ENCODE measurements at places on chromosomes 7 and 10.
A peak's percentile ranks its signal among the peaks of the same experiment; 100 is the strongest.

- no peak for ATAC-seq
These were observed 961.7 kb downstream of the CNTNAP2 start for GRCh38 chr7:147078312-147078711.

GRCh38 chr7:47284691-47285635, 296.9 kb downstream of the TNS3 start:
- no peak for ATAC-seq

GRCh38 chr7:17236603-17237002, 61.8 kb upstream of the AHR start:
- ATAC-seq, result no peak

GRCh38 chr7:77691892-77692491, 4.3 kb upstream of the RSBN1L start:
- ATAC-seq, result no peak

GRCh38 chr10:7119325-7120015, 291.4 kb downstream of the SFMBT2 start:
- ATAC-seq, result no peak

- ATAC-seq, result no peak
These were observed 10.7 kb downstream of the HECTD2 start for GRCh38 chr10:91420868-91421267.

DNA sequence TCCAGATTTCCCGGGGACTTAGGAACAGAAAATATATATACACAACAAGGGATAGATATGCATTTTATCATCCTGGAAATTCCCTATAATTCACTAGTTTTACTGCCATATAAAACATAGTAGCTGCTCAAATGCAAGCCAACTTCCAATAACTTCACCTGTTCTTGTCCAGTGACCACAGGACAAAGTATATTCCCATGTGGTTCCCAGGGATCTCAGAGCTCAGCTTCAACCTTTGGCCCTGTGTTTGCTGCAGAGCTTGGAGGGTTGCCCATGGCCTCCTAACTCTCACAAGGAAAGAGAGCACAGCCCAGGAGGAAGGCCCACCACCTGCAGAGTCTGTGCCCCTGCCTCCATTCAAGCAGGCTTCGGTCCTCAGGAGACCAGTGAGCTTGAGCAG, 4.5 kb upstream of the DRGX start:
- ATAC-seq, result no peak

DNA sequence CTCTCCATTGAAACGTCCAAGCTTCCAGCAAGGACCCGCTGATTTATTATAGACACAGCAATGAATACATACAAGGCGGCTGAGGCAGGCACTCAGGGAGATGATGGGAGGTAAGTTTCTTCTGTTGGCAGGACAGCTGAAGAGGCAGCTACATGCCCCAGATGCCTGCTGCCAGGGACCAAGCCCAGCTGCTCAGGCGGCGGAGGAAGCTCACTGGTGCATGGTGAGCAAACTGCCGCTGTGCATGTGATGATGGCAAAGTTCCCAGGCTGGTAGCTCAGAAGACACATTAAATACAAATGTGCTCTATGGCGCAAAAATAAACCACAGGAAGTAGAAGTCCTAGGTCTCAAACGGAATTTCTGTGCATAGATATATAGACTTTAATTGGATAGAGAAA, 2.3 kb downstream of the DNTT start:
- ATAC-seq, result no peak

DNA sequence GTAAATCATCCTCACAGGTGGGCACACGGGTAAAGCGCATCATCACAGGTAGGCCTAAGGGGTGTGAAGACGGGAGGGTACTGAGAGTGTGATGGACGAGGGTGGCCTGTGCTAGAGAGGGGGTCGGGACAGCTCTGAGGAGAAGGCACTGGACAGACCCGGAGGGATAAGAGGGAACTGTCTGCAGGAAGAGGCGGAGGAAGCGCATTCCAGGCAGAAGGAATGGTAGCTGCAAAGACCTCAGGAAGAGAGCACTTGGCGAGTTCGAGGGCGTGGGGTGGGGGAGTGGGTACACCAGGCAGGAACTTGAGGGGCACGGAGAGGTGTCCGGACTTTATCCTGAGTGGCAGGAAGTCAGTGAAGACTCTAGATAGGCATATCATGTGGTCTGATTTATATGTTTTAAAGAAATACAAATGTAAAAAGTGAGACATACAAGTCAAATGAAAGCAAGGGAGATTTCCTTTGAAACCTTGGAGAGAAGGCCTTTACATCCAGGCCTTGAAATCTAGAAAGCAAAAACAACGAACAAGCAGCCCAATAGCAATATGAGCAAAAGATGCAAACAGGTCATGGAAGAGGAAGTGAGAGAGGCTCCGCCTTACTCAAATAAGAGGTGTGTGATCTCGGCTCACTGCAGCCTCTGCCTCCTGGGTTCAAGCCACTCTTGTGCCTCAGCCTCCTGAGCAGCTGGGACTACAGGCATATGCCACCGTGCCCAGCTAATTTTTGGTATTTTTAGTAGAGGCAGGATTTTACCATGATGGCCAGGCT, 3.6 kb downstream of the LHPP start:
- ATAC-seq, result no peak

DNA sequence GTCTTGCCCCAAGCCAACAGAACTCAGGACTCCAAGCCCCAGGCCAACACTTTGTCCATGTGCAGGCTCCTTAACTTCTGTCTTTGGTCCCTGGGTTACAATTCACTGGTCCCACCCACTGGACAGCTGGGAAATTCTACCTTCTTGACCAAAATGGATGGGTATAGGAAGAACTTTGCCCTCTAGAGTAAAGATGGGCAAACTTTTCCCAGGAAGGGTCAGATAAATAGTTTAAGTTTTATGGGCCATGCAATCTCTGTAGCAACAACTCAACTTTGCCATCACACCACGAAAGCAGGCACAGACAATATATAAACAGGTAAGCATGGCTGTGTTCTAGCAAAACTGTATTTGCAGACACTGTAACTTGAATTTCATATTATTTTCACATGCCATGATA, 147.1 kb downstream of the PLXNA4 start:
- no peak for ATAC-seq

DNA sequence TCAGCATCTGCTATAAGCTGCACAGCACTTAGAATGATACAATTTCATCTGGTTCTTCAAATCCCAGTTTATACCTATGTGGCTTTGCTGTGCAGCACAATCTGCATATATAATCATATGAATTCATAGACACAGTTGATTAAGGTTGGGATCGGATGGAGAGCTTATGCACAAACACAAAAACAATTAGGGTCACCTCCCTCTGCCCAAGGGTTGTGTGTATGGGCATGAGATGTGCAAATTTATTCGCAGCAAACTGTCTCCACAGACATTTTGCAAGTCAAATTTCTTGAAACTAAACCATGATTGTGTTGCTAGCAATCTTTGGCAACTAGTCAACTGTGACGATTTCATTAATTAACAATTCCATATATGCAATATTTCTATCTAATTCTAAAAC, 955.7 kb downstream of the SORCS3 start:
- ATAC-seq, result no peak

DNA sequence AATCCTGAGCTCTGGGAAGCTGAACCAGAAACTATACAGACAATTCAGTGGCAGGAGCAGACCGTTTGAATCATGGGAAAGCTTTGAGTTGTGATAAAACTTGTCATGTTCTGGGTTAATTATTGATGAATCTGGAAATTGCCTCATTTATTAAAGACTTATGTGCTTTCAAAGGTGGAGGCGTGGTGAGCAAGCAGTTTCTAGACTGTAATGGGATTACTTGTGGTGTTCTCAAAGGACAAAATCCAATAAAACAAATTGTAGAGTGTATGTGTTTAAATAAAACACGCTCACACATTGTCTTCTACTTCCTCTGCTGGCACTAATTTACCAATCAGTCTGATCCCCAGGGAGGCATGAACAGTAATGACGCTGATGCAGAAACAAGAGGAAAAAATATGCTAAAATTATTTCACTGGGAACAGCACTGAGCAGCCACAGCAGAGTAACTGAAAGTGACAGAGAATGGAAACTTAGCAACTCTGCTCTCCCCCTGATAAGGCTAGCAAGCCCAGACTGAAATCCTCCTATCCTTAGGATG, 25.1 kb downstream of the PARD3 start:
- ATAC-seq, result no peak

DNA sequence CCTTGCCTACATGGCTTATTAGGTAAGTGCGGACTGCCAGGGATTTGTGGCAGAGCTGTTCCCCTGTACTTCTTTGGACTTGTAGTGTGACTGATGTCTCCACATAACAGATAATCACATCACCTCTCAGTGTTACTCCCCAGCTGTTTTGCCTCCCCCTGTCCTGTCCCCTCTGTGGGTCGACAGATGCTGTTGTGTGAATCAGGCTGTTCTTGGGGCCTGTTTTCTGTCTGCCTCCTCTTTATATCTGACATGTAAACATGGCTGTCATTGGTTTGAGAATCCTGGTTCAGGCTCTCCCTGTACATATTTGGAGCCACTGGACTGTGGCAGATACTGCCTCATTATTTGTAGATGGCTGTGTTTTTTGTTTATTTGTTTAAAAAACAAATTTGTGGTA, 22.7 kb downstream of the CCNY start:
- no peak for ATAC-seq

- no peak for ATAC-seq
These were observed 181.0 kb upstream of the RHOBTB1 start for GRCh38 chr10:61124756-61125530.

GRCh38 chr10:60453036-60453435, 63.4 kb upstream of the ANK3 start:
- ATAC-seq, result no peak

DNA sequence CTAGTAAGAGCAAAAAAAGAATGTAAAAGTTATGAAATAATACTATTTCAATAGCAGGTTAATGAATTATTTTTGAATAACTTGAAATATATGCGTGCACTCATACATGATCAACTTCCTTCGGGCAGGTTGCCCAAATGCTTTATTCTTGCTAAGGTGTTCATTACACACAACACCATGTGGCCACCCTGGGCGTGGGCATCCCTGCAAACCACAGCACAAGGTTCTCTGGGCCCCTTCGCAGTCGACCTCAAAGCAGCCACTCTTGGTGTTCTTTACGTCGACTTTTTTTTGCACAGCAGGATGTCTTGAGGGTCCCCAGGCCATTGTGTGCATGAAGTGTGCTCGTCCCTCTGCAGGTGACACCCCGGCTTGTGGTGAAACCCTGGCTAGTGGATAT, 300.7 kb upstream of the PITRM1 start:
- no peak for ATAC-seq

DNA sequence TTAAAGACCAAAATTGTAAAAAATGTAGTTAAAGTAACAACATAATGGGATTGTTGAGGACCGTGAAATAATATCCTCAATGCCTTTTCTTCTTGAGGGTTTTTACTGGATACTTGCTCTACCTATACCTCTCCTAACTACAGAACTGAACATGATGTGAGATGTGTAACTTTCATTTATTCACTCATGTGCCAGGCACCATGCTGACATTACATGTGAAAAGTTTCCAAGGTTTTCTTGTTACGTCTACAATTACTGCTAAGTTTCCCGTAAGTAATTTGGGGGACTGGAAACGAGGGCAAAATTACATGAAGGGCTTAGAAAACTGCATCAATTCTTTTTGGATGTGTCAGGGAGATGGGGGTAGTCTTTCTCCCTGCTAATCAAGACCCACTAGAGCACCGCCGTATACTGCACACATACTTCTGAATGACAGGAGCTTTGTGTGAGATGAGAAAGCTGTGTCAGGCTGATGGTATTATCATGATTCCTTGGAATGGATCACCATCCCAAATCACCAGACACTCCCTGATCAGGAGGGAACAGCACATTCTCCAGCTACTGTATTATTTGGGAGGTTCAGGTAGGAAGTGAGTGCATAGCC, 41.8 kb downstream of the PTPRZ1 start:
- ATAC-seq, result no peak

DNA sequence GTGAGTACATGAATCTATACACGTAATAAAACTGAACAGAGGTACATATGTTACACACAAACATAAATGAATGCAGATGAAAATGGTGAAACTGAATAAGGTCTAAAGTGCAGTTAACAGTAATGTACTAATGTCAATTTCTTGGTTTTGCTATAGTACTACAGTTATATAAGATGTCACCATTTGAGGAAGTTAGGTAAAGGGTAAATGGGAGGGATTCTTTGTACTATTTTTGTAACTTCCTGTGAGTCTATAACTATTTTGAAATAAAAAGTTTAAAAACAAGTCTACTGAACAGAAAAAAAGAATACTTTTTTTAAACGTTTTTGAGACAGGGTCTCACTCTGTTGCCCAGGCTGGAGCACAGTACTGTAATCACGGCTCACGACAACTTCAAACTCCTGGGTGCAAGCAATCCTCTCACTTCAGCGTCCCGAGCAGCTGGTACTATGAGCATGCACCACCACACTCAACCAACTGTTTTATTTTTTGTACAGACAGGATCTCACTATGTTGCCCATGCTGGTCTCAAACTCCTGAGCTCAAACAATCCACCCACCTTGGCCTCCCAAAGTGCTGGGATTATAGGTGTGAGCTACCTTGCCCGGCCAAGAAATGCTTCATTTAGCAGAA, 71.5 kb downstream of the WAPL start:
- ATAC-seq, result no peak

GRCh38 chr10:101504438-101504837, 83.6 kb downstream of the POLL start:
- no peak for ATAC-seq

- ATAC-seq, result peak; percentile 28
These were observed 127.5 kb upstream of the TNS3 start for GRCh38 chr7:47709451-47709850.

- no peak for ATAC-seq
These were observed 167.5 kb upstream of the PODXL start for GRCh38 chr7:131723926-131724325.

DNA sequence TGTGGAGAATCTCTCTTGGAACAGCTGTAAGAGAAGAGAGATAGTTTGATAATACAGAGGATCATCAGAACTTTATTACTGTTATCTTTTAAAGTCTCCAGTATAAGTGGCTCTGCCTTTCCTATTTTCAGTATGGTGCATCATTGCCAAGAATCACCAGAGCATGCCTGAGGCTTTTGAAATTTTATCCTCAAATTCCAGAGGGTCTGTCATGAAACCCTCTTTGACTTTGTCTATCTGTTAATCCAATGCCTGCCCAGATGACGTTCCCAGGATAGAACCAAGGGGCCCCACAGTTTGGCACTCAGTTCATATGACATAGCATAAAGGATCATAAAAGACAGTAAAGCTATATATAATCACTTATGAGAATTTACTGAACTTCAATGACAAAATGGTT, 35.3 kb upstream of the SEMA3C start:
- no peak for ATAC-seq

- ATAC-seq, result no peak
These were observed 17.6 kb upstream of the ELN start for GRCh38 chr7:74010407-74010806.

DNA sequence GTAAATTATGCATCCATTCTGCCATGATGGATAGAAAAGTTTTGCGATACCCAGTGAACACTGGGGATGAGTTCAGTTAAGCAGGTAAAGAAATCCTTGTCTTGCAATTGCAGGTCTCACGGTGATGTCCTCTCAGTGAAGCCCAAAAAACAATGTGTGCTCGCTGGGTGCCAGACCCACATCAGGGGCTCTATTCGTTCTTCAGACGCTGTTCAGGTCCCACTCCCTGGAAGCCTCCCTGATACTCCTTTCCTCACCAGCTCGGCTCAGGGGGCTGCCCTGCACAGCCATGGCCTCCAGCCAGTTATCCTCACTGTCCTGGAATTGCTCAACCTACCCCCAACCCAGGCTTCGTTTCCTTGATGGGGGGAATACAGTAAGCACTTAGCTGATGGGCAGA, 323.5 kb downstream of the ADARB2 start:
- ATAC-seq, result no peak

Data from gastroesophageal sphincter (tissue), 4 donors.